Islet precursor cell (in vitro differentiated cells): ENCODE measurements at places on chromosomes 3 and 15.

DNA sequence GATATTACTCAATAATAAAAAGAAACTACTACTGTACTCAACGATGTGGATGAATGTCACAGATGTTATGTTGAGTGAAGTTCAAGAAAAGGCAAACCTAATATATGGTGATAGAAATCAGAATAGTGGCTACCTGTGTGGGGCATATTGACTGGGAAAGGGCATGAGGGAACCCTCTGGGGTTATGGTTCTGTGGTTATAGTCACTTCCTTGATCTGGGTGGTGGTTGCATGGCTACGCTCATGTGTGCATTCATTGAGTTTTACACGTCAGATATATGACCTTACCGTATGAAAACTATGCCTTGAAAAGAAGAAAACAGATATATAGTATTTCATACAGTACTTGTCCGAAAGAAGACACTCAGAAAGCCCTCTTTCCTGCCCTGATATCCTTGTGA is 331.0 kb upstream of the LRRFIP2 start:
- DNase-seq: no peak

GRCh38 chr15:40204100-40204499 is 34.8 kb upstream of the PAK6 start:
- DNase-seq: no peak

- no peak for DNase-seq
These were observed 71.1 kb upstream of the OXTR start for GRCh38 chr3:8840556-8840955.

- DNase-seq: no peak
These were observed 231.7 kb downstream of the ZNF621 start for GRCh38 chr3:40756500-40756899.

GRCh38 chr3:186909078-186909853 is 21.1 kb upstream of the ST6GAL1 start:
- DNase-seq: peak; percentile 56

- DNase-seq: peak; percentile 63
These were observed 72.0 kb upstream of the MAP4 start for GRCh38 chr3:48088056-48088748.

GRCh38 chr3:101117980-101118379 is 124.8 kb upstream of the ABI3BP start:
- DNase-seq: no peak

DNA sequence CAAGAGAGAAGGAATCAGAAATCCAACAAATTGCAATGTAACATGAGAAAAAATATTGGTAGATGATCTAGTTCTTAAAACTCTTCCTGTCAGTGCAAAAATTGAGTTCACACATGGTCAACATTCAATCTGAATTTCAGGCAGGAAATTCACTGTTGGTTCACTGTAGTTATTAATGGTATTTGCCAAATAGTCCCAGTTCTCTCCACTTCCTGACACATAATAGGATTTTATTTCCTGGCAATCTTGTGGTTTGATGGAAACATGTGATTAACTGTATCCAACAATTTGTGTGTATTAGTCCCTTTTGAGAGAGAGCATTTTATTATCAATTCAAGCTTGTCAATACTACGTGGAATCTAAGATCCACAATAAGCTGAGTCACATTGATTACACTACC is 1103.1 kb downstream of the ROBO2 start:
- no peak for DNase-seq

- DNase-seq: no peak
These were observed 10.2 kb downstream of the EDEM1 start for GRCh38 chr3:5197470-5198312.

DNA sequence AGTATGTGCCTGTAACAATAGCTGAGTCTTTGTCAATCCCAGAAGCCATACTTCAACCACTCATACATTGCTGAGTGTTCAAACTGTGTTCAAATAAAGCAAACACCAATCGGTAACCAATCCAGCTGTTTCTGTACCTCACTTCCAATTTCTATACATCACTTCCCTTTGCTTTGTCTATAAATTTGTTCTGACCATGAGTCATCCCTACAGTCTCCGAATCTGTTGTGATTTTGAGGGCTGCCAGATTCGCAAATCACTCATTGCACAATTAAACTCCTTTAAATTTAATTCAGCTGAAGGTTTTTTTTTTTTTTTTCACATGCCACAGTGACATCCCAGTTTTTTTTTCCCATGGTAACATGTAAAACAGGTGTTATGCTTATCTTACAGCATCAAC is 870.3 kb downstream of the NAALADL2 start:
- DNase-seq: no peak

GRCh38 chr3:41853540-41854196 is 108.2 kb downstream of the ULK4 start:
- no peak for DNase-seq

DNA sequence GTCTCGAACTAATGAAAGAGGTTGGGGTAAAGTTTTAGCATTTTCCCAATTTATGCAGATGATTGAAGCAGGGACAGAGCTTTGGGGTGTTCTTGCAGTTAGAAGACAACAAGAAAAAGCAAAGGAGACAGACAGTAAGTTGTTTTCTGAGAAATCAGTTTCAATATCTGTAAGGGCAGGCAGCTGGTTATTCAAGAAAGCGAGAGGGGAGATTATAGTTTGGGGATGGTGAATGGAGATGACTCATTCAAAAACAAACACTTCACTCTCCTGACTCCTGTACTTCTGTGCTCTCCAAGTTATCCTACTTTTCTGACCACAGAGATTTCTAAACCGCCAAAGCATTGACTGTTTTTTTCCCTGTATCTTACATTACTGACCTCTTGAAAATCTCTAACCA is 352.0 kb downstream of the GAP43 start:
- DNase-seq: no peak

- DNase-seq: peak; percentile 99
These were observed at the start of gene CHAC1 for GRCh38 chr15:40952901-40953712. TSS of gene CHAC1 (plus strand) at chr15:40953471. CDS start at chr15:40953584, 113 bp downstream.

DNA sequence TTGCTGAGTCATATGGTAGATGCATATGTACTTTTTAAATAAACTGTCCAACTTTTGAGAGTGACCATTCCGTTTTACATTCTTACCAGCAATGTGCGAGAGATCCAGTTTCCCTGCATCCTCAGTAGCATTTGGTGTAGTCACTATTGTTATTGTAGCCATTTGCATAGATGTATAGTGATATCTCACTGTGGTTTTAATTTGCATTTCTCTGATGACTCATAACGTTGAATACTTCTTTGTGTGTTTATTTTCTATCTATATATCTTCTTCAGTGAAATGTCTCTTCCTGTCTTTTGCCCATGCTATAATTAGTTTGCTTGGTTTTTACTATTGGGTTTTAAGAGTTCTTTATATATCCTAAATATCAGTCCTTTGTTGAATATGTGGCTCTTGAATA is 255.7 kb upstream of the GRM7 start:
- DNase-seq: no peak

GRCh38 chr15:22995795-22996194 is 15.6 kb upstream of the CYFIP1 start:
- no peak for DNase-seq

- DNase-seq: no peak
These were observed 587.0 kb upstream of the GRM7 start for GRCh38 chr3:6273878-6274277.
